ENCODE measurements at places on chromosomes 16 and 17.

GRCh38 chr17:73341350-73342049, 29.7 kb upstream of the CDC42EP4 start:
- no peak for DNase-seq

DNA sequence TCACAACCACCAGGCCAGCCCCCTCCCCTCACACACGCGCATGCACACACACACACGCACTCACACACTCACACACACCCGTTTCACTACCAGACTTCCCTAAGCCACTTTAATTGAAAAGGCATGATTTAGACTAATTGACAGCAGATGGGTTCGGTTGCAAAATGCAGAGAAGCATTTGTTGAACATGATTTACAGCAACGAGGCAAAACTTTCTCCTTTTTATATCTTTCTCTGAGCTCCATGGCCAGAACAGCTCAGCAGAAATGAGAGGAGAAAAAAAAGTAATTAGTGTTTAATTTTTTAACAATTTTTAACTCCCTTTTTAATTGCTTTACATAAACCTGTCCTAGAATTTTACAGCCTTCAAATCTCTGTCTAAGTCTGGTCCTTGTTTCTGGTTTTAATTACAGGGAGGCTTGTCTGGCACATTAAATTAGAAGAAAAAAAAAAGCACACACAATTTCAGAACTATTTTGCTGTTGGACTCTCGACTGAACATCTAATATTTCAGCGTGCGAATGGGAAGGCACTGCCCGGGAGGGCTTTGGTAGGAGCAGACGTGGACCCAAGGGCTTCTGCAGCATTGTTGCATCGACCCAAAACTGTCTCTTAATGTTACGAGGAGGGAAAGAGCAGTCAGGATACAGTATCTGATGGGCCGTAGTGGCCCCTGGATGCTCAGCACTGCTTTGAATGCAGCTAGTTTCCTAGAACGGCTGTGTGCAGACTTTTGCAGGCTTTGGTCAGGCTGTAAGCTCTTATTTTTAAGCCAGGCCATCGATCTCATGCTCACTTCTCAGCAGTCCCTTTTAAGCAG, 255.9 kb downstream of the SOX9 start:
- DNase-seq = no peak

- DNase-seq = no peak
These were observed 82.4 kb downstream of the KCNJ2 start for GRCh38 chr17:70251706-70252105.

DNA sequence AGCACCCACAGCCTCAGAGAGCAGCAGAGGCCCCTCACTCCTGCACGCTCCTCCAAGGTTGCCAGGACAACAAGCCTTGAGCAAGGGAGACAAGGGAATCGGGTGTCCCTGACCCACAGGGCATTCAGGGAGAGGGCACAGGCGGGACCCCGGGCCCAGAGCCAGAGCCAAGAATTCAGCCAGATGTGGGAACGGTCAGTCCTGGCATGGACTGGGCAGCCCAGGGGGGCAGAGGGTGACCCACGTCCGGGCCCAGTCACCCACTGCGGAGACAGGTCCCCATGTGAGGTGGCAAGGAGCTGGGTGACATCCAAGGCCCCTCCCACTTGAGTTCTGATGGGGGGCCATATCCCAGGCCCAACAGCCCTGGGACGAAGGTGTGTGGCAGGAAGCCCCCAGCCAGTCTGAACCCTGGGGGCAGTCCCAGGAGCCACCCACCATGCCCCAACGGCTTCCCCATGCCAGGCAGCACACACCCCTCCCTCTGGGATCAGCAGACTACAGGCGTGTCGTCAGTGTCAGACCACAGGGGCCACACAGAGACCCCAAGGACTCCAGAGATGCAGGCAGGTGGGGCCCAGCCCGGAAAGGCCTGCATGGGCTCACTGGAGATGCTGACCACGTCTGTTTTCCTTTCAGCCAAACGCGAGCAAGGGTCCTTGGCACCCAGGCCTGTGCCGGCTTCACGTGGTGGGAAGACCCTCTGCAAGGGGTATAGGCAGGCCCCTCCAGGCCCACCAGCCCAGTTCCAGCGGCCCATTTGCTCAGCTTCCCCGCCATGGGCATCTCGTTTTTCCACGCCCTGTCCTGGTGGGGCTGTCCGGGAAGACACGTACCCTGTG, 23.0 kb downstream of the USP6 start:
- DNase-seq = no peak

GRCh38 chr17:72839131-72839725, 253.3 kb downstream of the SLC39A11 start:
- DNase-seq = no peak

GRCh38 chr16:19559242-19559910, 3.9 kb downstream of the VPS35L start:
- DNase-seq = peak; percentile 53

- no peak for DNase-seq
These were observed 508.4 kb upstream of the GOT2 start for GRCh38 chr16:59242556-59242955.

- no peak for DNase-seq
These were observed 2.4 kb downstream of the RAP1GAP2 start for GRCh38 chr17:2798678-2799077.

DNA sequence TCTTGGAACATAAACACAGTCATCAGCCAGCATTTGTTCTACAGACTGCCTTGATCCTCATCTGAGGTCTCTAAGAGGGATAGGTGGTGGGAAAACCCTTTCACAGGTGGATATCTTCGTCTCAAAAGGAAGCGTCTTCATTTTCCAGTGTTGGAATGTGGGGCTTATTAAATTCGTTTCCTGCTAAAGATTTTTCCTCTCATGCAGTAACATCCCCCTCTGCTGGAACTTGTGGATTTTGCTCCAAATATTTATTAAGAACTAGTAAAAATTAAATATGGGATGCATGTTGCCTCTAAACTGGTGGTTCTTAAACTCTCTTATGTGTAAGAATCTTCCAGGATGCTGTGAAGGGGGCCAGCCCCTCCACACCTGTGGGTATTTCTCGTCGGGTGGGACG, 20.1 kb upstream of the MLYCD start:
- DNase-seq = no peak

GRCh38 chr17:13135506-13135905, 117.7 kb upstream of the ELAC2 start:
- DNase-seq = no peak

DNA sequence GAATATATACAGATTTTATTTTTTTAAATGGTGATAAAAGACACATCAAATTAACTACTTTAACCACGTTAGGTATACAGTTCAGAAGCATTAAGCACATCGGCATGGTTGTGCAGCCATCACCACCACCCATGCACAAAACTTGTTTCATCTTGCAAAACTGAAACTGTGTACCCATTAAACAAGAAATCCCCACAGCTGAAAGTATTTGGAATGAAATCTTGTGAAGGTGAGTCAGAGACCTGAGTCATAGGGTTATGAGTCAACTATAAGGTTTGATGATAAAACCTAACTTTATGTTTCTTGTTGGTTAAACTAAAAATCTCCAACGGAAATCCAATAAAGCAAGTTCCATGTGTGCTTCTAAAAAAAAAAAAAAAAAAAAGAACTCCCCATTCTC, 561.6 kb upstream of the PSMD7 start:
- DNase-seq = peak; percentile 42

DNA sequence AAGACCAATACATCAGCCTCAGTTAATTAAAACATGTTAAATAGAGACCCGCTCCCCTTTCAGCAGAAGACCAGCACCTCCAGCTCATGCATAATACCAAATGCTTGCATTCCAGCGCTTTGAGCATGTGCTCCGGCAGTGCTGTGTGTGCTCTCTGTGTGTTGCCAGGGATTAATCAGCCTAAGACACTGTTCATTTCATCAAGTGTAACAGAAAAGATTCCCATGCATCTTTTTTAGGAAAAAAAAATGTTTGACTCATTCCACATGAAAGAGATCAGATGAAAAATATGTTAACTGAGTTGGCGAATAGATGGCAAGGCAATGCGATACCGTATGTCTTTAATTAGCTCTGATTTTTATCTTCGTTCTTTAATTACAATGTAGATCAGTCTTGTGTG, 187.6 kb downstream of the RPTOR start:
- no peak for DNase-seq

GRCh38 chr16:25110387-25110947, 1.1 kb upstream of the LCMT1 start:
- peak; percentile 58 for DNase-seq

DNA sequence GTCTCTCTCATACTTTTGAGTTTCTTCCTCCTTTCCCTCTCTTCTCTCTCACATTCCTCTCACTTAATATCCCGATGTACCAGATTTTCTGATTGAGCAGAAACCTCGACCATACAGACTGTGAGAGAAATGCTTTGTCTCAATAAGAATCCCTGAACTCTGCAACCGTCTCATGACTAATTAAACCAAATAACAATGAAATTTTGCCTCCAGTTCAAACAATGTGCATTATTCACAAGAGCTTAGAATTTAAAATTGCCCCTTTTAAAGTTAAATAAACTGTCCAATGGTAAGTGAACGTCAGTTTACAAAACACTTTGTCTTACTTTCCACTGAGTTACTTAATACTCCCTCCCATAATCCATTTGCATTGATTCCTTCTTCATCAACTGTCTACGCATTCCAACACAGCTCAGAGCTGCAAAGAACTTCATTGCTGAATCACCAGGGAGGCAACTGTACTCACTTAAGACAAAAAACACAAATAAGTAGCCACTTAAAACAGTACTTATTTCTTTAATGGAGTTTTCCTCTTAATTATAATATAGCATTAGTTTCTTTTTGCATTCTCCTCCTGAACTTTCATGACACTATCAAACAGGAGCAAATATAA, 4.9 kb downstream of the CDH11 start:
- no peak for DNase-seq

DNA sequence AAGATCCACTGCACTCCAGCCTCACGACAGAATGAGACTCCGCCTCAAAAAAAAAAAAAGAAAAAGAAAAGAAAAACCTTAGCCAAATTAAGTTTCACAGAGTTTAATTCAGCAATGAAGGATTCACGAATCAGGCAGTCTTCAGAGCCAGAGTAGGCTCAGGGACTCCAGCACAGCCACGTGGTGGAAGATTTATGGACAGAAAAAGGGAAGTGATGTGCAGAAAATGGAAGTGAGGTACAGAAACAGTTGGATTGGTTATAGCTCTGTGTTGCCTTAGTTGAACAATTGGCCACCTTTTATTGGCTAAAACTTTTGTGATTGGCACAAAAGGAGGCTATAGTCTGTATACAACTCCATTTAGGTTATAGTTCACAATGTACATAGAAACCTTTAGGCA, 256.6 kb downstream of the HS3ST3B1 start:
- DNase-seq = no peak

DNA sequence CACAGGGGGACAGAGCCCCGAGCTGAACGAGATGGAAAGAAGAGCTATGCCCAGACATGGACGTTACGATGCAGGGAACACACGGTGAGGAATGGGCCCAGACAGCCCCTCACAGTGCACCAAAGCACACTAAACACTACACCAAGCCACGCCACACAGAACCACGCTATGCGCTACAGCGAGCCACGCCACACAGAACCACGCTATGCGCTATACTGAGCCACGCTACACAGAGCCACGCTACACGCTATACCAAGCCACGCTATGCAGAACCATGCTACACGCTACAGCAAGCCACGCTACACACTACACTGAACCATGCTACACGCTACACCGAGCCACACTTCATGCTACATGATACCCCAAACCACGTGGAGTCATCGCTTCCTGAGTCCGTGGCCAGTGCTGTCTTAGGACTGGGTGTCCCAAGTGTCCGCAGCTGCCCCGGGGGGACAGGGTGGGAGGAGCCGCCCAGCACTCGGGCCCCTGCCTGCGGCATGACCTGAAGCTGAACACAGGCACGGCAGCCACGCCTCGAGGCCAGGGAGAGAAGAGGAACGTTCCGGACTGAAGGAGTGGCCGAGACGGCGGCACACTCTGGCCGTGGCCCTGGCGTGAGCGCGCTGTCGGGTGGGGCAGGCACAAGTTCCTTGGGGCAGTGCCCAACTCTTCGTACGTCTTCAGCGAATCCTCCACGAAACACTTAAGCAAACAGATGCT, 61.3 kb downstream of the LMF1 start:
- DNase-seq = no peak

DNA sequence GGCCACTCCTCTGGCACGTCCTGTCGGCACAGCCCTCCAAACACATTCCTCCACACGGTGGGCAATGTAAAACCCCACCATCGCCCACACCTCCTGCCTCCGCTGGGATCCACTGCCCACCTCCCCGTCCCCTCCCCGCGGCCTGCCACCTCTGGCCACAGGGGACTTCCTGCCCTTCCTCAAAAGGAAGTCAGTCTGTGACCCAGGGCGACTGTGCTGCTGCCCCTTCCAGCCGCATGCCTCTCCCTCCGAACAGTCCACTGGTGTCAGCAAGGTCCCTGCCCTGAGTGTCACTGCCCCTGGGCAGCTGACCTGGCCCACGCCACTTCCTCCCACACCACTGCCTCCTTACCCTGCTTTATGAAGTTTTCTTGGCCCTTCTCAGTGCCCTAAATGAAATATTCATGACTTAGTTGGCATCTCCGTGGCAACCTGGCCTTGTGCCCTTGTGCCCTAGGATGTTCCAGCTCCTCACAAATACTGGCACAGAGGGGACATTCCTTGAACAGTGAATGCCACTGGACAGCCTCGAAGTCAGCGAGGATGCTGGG, 2.0 kb downstream of the PLD6 start:
- no peak for DNase-seq

DNA sequence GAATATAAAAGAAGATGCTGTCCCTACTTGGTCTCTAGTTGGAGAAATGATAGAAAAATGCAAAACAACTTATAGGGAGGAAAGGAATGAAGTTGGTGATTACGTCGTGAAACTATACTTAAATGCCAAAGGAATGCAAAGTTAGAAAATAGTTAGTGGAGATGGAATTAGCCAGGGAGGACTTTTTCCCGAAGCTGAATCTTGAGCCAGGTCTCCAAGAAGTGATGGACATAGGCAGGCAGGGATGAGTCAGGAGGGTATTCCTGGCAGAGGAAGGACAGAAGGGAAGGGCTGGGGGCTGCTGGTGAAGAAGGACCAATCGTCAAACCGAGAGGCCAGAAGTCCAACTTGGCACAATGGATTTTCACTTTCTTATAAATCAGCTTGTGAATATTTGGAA, 1.8 kb downstream of the SNTB2 start:
- no peak for DNase-seq

DNA sequence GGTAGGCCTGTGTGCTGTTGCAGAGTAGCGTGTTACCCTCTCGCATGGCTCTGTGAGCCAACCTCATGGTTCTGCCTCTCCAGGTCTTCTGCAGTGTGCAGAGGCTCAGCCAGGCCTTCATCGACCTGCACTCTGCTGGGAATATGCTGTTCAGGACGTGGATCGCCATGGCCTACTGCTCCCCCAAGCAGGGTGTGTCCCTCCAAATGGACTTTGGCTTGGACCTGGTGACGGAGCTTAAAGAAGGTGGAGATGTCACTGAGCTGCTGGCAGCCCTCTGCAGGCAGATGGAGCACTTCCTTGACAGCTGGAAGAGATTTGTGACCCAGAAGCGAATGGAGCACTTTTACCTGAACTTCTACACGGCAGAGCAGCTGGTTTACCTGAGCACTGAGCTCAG, 75.8 kb upstream of the ENDOV start:
- DNase-seq = no peak

GRCh38 chr17:82059272-82060000, 6.2 kb downstream of the DUS1L start:
- DNase-seq = no peak

GRCh38 chr16:53822936-53823529, 119.1 kb downstream of the FTO start:
- no peak for DNase-seq
